ENCODE measurements at places on chromosomes 13 and 19.
A peak's percentile ranks its signal among the peaks of the same experiment; 100 is the strongest.

- no peak for DNase-seq
Observed at GRCh38 chr19:7450243-7451223, 38.3 kb downstream of the PEX11G start.

DNA sequence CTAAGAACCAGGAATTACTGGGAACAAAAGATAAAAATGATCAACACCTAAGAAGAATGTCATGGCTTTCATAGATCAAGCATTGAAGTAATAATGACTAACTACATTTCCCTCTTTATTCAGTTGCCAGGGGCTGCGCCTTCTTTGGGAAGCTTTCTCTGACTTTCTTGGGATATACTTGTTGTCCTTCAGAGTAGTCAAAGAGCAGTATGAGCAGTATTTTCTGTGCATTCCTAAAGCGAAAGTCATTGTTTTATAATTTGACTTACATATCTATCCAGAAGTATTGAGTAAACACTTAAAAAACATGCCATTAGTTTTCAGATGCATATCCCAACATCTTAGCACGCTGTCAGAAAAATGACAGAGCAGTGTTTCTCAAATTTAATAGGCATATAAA, 2412.4 kb downstream of the PCDH9 start:
- DNase-seq = no peak

DNA sequence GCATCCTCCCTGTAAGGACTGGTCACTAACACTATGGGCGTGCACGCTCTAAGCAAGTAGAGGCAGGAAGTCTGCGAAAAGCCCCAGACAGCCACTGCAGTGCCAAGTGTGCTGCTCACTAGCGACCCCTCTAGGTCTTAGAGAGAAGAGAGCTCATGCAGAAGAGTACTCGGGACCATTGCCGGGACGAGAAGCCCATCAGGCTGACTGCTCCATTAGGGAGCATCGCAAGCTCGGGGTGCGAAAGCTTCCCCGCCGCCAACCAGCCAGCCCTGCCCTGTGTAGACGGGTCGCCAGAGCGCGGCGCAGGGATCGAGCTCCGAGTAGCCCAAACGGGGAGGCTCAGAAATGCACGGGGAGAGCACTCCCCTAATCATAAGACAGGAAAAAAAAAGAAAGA, 16.6 kb downstream of the POU4F1 start:
- no peak for DNase-seq

DNA sequence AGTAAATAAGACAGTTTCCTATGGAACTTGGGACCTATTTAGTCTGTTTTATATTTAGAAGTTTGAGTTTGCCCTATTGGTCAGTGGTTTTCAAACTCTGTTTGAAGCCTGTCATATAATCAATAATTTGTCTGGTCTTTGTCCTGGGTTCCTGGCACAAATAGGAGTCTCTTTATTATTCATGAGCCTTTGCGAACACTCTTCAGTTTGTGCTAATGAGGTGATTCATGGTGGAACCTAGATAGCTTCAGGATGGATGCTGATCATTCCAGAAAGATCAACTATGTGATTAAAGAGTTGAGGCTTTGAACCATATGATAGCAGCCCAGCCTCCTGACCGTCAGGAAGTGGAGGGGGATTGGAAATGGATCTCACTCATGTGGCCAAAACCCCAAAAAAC, 10.0 kb upstream of the VWA8 start:
- no peak for DNase-seq

- no peak for DNase-seq
Observed at GRCh38 chr19:40348961-40349507, 539 bp downstream of the PLD3 start.

DNA sequence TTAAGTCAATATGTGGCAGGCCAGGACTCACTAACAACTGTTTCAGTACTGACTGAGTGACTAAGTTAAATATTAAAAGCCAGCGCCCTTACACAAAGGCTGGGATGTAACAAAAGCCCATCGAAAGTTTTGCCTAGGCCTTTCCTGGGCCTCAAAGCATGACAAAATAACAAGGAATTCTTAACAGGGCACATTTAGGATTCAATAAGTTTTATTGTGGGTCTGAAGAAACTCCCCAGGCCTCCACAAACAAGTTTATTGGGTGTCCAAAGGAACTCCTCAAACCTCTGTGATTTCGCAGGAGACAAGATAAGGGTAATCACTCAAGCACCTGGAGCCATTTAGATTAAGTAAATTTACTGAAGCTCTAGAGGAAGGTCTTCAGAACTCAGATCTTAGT, 130.7 kb upstream of the SGCG start:
- DNase-seq = no peak

GRCh38 chr13:27139565-27139964, 32.0 kb downstream of the USP12 start:
- no peak for DNase-seq

GRCh38 chr19:54014920-54015560, 23.6 kb downstream of the CACNG6 start:
- peak; percentile 74 for DNase-seq

DNA sequence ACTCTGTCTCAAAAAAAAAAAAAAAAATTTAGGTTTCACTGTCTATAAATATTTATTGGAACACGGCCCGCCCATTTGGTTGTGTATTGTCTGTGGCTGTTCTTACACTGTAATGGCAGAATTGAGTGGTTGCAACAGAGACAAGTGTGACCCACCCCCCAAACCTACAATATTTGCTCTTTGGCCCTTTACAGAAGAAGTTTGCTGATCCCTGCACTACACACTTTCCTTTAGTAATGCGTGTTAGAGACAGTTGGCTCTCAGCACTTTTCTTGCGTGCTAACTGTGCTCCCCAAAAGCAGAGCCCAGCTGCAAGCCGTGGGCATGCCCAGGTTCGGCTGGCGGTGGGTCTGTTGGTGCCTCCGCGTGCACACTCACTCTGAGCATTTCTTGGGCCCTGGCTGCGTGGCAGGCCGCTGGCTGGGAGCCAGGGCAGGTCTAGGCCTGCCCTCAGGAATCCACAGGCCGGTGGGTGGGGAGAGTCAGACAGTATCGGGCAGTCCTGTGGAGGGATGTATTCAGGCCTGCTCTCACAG, 72.6 kb downstream of the SIPA1L3 start:
- no peak for DNase-seq

GRCh38 chr19:7130043-7130442, 60.5 kb downstream of the ZNF557 start:
- no peak for DNase-seq

DNA sequence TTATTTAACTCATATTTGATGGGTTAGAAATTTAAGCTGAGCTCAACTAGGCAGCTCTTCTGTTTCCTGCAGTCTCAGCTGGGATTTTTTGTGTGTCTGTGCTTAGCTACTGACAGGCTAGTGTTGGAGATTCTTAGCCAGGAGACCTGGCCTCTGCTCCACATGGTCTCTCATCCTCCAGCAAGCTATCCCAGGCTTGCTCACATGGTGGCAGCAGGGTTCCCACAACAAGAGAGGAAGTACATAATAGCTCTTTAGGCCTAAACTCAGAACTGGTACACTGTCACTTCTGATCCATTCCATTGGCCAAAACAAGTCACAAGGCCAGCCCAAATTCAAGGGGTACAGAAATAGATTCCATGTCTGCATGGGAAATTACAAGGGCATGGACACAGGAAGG, 406.2 kb downstream of the SUCLA2 start:
- no peak for DNase-seq

DNA sequence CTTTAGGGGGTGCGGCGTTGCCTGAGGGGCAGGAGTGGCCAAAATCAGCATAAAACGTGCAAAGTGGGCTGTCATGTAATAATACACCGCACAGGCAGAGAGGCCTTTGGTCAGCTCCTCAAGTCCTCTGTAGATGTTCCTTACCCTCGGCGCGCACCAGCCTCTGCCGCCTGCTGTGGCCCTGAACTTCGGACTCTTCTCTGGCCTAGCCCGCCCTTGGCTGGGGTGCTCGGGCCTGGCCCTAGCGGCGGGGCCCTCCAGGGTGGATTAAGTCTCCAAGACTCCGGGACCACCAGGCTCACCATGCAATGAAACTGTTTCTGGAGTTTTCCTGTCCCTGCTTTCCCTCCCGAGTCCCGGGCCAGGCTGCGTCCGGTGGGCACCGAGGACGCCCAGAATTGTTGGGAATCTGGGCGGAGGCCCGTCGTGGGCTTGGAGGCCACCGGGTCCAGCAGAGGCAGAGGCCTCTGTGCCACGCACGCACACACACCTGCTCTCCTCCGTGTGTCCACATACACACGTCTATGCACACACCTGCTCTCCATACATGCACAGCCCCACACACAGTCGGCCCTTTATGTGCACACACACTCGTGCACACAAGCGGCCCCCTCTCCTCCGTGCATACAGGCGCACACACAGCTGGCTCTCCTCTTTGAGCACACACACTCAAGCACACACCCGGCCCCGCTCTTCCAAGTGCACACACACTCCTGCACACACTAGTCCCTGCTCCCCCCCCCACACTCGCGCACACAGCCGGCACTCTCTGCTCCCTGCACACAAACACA, 1.5 kb upstream of the TFDP1 start:
- no peak for DNase-seq

GRCh38 chr13:98475522-98475921, 101.4 kb downstream of the STK24 start:
- no peak for DNase-seq

- DNase-seq = no peak
Observed at GRCh38 chr19:56400485-56400884, 3.6 kb upstream of the ZNF583 start.

DNA sequence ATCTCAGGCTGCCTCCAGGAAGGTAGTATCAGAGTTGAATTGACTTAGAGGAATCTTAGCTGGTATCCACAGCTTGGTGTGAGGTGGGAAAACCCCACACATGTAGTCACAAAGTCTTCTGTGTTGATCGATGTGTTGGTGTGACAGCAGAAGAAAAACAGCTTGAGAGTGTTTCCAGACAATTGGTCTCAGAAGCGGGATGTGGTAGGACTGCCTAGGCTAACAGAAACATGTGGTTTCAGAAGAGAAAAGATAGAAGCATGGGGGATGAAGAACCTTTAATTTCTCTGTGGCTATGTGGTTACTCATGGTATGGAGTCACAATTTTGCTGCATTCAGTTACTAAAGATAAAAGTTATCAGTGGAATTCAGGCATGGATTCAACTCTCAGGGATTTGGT, 134.7 kb upstream of the SLITRK5 start:
- DNase-seq = no peak

- DNase-seq = no peak
Observed at GRCh38 chr13:94936633-94937032, 224.3 kb upstream of the SOX21 start.

GRCh38 chr13:44309794-44310757, 63.5 kb upstream of the SERP2 start:
- DNase-seq = peak; percentile 16

- DNase-seq = no peak
Observed at GRCh38 chr13:79772811-79773210, 291.9 kb downstream of the NDFIP2 start.

DNA sequence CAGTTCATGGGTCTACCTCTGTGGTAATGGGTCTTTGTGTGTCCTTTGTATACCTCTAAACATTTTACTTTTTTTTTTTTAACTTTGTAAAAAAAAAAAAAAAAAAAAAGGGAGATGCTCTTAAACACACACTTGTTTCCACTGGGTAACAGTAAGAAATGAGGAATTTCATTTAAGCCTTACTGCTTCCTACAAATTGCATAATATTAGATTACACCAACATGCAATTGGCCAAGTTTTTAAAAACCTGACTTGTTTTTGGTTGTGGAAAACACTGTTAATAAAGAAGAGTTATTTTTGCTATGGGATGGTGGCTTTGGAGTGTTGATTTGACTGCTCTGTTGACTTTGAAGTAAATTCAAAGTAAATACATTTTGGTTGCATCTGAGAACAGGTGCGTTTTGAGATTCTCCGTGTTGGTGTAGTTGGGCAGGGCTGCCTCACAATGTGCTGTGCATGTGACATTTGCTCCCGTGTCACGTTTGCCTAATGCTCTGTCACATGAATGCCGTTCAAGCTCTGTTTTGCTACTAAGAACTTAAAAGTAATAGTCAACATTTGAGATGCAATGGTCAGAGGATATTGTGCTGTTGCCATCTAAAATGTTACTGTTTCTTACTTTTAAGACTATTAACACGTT, 202.4 kb downstream of the LMO7 start:
- DNase-seq = no peak

GRCh38 chr13:98041081-98041820, 87.8 kb downstream of the IPO5 start:
- no peak for DNase-seq

GRCh38 chr13:72004246-72004645, 137.2 kb upstream of the DACH1 start:
- no peak for DNase-seq

DNA sequence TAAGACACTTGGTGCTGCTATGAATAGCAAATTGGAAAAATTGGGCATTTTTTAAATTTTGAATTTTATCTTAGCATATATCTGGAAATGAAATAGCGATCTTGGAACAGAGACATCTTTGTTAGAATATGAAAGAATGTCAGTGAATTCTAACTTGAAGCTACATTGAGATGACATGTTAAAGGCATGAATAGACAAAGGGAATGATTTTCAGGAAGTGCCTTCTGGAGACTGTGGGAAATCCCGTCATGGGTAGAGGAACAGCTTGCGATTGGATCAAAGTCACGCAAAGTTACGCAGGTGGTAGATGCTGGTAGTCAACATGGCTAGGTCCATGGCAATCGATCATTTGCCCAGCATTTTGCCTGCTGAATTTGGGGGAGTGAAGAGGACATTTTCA, 43.5 kb downstream of the LRCH1 start:
- DNase-seq = no peak

GRCh38 chr13:78806457-78806856, 147.5 kb upstream of the OBI1 start:
- no peak for DNase-seq

GRCh38 chr13:112877976-112878955, 90.7 kb upstream of the MCF2L start:
- no peak for DNase-seq

- no peak for DNase-seq
Observed at GRCh38 chr19:45996933-45997332, 1.7 kb downstream of the CCDC61 start.

- no peak for DNase-seq
Observed at GRCh38 chr13:95710313-95710712, 33.4 kb downstream of the DNAJC3 start.

DNA sequence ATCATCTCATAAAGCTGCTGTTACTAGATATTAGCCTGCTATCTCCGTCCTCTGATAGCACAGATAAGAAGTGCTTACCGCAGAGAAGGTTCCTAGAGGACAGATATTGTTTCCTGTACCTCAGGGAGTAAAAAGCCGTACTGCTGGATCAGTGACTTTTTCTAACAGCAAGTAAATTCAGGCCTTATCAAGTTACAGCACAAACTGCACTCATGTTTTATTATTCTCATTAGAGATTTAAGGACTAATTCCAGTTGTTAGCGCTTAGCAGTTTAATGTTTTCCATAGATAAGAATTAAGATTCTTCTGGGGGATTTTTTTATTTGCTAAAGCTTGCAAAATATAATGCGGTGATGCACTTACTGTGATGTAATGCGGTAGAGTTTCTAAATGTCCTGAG, 119.0 kb upstream of the OBI1 start:
- DNase-seq = no peak

GRCh38 chr13:91375116-91375729, 23.2 kb upstream of the GPC5 start:
- DNase-seq = no peak

GRCh38 chr13:76929320-76929719, 19.0 kb upstream of the ACOD1 start:
- DNase-seq = no peak

Measured in NCI-H1436 (cell line).